ENCODE measurements at places on chromosomes 5 and 9.

DNA sequence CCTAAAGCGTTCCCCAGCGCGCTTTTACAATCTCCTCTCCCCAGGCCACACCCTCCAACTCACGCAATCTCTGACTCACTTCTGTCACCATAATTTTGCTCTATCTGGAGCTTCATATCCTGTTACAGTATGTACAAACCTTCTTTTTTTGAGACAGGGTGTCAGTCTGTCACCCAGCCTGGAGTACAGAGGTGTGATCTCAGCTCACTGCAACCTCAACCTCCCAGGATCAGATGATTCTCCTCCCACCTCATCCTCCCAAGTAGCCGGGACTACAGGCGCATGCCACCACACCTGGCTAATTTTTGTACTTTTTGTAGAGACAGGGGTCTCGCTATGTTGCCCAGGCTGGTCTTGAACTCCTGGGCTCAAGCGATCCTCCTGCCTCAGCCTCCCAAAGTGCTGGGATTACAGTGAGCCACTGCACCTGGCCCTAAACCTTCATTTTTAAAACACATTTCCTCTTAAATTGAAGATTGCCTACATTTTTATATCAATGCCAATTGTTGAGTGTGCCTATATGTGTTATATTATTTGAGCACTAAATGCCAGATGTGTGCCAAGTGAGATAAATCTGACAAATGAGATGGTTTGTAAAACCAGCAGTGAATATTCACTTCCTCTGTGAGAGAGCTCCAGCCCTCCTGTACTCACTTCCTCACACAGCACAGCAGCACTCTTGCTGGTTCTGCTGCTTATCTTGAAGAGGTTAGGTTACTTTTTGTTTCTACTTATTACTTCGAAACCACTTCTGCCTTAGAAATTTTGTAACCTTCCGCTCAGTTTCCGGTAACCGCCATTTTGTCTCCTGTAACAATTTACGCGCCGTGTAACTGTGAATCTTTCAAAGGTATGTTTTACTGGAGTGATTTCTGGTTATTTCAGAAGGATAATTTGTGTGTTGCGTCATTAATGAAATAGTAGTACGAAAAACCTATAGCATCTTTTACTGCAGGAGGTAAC lies 57.9 kb downstream of the DOCK8 start:
- peak; percentile 46 for DNase-seq

DNA sequence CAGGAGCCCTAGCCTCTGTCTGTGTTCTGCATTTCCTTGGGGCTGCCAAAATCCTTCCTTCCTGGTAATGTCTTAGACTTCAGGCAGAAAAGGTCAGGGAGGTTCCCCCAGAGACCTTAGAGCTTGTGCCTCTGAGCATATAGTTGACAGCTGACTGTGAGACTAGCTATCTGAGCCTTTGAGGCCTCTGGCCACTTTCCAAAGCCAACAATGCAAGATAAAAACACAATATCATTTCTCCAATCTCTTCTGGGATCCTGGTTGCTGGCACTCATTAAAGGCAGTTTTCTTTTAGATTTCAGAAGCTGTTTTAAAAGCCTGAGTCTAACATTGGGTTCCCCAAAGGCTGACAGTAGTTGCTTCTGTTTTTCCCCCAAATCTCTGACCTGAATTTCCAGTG lies 13.2 kb upstream of the GLRA1 start:
- DNase-seq = no peak

- DNase-seq = no peak
Measured at GRCh38 chr9:96413302-96414221, 4.6 kb downstream of the ZNF367 start.

DNA sequence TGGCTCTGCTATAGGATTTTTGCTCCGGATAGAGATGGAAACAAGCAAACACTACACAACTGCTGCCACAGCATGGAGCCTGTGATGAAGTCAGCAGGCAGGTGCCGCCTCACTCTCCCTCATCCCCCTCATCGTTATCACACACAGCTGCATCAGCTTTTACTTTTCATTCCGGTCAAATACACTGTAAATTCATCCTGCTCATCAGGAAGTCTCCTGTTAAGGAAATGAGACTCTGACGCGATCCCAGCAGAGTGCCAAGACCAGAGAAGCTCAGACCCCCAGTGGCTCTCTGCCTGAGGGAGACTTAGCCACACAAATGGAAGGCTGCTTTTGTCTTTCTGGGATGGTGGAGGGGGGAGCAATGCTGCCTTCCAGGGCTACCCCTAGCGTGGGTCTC lies 270.2 kb downstream of the ELAVL2 start:
- no peak for DNase-seq

DNA sequence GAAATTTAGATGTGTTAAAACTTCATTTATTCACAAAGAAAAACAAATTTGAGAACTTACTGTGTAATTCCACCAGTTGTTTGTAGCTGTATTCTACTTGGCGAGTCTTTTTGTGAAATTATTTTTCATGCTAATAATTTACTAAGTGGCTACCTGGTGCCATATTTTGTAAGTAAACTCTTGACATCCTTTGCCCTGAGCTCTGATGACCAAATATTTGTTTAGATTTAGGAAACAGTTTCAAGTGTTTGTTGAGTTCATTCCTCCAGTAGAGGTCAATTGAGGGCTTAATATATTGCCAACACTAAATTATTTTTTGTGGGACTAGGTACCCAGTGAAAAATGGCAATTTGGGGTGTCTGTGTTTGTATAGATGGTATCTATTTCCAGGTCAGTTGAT lies 3.7 kb downstream of the CNTLN start:
- DNase-seq = no peak

DNA sequence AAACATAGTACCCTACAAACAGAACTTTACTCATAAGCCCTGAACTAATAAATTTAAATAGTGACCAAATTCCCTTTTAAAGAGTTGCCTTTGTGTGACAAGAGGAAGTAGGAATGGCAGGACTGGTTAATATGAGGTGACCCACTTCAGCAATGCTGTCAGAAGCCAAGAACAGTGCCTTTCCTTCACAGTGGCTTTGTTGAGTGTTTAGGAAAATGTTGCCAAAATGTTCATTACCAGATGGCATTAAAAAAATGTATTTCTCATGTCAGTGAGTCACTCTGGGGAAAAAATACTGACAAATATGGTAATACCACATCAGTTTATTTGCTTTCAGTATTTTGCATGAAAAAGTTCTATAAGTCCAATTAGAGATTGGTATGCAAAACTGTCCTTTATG lies 103.3 kb downstream of the DIRAS2 start:
- DNase-seq = no peak

DNA sequence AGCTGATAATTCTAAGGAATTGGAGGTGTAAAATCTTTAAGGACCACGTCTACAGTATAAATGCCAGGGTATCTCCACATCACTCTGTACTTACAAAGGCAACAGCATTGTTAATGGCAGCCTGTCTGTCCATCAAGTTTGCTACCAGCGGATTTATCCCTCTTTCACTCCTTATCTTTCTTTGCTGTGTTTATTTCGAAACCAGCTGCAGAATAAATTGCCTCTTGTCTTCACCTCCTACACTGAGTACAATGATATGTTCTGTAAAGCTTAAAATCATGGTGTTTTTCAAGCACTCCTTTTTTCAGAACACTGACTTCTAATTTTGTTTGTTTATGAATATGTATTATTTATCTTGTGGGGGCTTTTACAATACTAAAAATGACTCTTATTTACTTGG lies 1088.1 kb downstream of the NR2F1-AS1 start:
- no peak for DNase-seq

- no peak for DNase-seq
Measured at GRCh38 chr5:177105691-177106476, 19.2 kb downstream of the FGFR4 start.

DNA sequence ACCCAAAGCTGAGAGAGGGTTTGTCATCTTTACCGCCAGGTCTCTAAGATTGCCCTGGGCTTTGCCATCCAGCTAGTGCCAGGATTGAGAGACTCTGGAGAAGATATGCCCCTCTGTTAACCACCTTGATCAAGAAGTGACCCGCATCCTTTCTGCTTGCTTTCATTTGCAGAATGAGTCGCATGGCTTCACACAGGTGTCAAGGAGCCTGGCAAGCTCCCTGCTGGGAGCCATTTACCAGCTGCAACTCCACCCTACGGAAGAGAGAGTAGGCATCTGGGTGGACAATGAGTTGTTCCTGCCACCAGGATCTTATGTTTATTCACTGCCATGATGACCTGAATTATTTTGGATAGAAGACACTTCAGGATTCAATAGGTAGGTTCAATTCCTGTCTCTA lies 43.0 kb downstream of the HSD17B3 start:
- no peak for DNase-seq

DNA sequence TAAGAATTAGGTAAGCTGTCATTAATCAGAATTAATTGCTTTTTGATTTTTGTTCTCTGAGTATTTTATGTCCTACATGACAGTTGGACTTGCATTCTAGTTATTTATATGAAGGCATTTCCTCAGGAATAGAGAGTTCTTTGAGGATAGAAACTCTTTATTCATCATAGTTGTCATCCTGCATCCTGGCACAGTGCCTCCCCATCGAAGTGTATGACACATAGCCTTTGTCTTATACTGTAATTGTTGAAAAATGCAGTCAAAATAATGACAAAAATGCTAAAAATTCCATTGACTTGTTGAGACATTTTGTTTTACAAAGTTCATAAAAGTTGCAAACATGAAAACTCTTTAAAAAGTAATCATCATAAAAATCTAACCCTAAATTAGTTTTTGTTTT lies 36.5 kb downstream of the CFAP95 start:
- DNase-seq = no peak
